ENCODE measurements at places on chromosomes 7 and 10.
A peak's percentile ranks its signal among the peaks of the same experiment; 100 is the strongest.

DNA sequence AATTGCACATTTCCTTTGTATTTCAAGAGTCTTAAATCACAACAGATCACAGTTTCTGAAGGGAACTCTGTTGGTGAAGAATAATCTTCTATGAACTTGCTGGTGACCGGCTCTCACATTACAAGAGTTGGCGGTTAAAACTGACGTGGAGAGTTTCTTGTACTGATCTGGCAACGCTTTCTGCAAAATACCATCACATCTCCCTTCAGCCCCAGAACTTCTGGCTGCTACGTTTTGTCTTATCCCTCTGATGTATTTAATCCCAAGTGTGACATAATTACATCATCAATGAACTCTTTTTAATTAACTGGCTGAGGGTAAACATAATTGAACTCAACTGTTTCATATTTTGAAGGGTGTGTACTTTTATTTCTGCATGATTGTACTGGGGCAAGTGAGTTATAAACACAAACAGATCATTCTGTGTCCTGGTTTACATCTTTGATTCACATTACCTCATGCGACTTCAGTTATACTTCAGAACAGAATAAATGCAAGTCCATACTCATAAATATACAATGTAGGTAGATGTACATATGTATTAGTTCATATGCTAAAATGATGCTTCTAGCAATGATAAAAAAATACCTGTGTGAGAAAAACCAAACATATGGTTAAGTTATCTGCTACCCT, 105.1 kb upstream of the NPVF start:
- DNase-seq: no peak

- no peak for DNase-seq
Observed at GRCh38 chr10:72981882-72982529, 27.4 kb upstream of the PLA2G12B start.

GRCh38 chr10:70358446-70358845, 24.0 kb downstream of the LRRC20 start:
- no peak for DNase-seq

DNA sequence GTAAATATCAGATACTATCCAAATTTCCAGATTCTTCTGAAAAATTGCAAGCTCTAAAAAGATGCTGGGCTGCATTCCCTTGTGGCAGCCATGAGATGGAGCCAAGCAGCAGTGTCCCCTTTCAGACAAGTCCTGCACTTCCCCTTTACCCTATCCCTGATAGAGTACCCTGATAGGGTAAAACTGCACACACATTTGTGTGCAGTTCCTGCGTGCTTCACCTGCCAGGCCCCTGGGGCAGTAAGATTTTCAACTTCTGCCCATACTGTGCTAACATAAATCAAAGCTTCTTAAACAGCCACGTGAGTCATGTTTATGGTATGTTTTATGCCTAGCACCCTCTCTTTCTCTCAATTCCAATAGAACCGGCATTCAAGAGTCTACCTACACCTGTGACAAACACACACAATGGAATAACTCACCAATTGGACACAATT, 52.2 kb downstream of the IFIT5 start:
- DNase-seq: no peak

- no peak for DNase-seq
Observed at GRCh38 chr7:84013616-84014240, 180.9 kb downstream of the SEMA3A start.

GRCh38 chr7:77791336-77791735, 6.9 kb downstream of the TMEM60 start:
- no peak for DNase-seq

DNA sequence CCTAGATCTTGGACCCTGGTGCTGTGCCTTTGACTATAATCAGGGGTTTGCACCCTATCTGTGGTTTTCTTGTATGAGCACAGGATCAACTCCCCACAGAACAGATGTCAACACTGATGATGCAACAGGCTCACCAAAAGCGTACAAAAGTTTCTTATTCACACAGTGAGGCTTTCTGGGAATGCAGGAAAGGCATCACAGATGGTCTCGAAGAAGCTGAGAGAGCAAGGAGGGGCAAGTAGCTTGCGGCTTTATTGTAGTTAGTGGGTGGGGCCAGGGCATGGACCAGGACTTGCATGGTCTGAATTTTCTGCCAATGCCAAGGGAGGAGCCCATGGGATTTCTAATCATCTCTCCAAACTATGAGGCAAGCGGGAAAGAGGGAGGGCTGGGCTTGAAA, 46.2 kb downstream of the SEC61G start:
- DNase-seq: no peak

DNA sequence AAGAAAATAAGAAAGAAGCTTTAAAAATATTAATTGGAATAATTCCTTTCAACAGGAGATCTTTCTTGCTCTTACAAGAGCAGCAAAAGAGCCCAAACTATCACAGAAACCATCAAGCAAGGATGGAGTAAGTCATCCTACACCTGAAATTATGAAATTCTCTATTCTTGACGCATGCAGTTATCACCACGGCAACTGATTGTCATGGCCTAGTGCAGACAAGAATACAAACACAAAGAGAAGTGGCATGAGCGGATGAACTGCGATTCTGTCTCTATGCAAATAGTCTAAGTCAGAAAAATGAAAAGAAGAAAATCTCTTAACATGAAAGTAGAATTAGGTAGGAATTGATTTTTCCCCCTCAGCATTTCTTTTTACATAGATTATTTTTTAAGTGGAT, 54.8 kb upstream of the SLC35B4 start:
- no peak for DNase-seq

DNA sequence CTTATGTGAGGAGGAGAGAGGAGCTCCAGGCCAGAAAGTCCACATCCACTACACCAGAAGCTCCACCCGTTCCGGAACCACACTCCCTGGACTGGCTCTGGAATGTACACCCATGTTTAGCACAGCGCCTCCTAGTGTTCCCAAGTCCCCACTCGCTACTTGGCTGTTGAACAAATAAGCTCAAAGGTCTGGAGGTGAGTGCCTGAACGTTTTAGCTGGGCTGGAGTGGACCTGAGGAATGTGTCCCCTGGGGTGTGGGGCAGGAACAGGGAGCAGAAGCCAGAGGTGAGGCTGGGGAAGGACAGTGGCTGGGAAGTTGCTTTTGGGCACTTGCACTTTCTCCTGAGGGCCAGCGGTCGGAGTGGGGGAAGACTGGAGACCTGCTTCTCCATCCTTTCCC, 164.1 kb upstream of the CDCA7L start:
- no peak for DNase-seq

DNA sequence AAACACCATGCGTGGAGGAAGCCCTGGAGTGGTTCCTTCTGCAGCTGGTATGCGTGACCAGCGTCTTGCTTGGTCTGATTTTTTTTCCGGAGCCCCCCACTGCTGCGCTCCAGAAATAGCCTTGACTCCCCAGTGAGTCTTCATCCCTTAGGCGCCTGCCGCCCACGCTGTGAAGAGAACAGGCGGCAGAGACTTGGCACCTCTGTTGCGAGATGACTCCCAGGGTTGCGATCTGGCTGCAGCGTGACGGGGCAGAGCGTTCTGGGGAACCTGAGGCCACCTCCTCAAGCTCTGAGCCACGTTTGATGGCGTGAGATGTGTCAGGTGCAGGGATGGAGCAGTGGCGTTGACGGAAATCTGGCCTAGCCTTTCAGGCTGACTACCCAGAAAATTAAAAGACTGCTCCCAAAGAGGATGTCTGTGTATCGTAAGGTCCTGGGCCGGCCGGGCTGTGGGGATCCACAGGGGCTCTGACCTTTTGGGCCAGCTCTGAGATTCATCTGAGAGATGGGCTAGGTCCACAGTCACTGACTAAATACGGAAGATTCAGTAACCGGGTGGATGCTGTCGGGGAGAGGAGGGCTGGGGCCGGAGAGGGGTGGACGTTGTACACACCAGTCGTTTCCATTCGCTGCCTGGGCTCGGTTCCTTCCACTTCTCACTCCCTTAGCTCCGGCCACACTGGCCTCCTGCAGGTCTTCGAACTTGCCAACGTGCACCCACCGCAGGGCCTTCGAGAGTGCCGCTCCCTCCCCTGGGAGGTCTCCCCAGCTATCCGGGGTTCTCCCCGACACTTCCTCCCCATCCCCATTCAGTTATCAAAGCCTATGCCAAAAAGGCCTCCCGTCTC, 33.8 kb downstream of the PFKFB3 start:
- DNase-seq: no peak

- no peak for DNase-seq
Observed at GRCh38 chr7:340200-340937, 50.4 kb downstream of the FOXL3 start.

DNA sequence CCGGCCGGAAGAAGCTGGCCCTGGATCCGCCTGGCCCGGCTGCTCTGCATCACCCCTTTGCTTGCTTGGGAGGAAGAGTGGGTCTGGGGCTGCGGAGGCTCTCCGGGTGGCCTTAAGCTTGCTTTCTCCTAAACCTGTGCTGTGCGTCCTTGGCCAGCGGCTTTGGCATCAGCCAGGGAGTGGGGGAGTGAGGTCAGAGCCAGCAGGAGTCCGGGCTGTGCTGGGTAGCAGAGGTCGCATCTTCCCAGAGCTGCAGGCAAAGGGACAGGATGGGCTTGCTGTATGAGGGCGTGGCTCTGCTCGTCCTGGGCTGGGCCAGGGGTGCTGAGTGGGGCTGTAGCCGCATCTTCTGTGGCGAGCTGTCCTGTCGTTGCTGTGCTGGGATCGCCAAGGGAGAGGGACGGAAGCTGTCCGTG, 21.1 kb downstream of the BNIP3 start:
- no peak for DNase-seq

DNA sequence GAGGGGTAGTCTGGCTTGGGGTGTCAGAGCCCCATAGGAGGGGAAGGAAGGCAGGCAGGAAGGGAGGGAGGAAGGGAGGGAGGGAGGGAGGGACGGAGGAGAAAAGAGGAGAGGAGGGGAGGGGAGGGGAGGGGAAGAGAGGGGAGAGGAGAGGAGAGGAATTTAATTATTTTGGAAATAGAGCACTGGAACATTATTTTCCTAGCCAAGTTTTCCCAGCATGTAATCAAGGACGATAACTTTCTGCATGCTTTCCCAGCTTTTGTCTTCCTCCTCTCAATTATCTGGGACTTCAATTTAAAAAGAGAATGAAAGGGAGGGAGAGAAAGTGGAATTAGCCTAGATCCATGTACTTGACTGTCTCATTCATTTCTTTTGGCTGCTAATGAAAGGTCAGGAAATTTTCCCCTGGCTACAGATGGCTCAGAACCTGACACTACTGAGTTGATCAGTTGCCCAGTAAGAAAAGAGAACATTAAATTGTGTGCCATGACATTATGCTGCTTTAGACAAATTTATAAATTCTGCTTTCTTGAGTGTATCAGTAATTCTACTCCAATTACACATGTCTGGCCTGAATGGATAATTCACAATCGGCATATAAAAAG, 148.8 kb downstream of the LRRC4 start:
- DNase-seq: no peak

DNA sequence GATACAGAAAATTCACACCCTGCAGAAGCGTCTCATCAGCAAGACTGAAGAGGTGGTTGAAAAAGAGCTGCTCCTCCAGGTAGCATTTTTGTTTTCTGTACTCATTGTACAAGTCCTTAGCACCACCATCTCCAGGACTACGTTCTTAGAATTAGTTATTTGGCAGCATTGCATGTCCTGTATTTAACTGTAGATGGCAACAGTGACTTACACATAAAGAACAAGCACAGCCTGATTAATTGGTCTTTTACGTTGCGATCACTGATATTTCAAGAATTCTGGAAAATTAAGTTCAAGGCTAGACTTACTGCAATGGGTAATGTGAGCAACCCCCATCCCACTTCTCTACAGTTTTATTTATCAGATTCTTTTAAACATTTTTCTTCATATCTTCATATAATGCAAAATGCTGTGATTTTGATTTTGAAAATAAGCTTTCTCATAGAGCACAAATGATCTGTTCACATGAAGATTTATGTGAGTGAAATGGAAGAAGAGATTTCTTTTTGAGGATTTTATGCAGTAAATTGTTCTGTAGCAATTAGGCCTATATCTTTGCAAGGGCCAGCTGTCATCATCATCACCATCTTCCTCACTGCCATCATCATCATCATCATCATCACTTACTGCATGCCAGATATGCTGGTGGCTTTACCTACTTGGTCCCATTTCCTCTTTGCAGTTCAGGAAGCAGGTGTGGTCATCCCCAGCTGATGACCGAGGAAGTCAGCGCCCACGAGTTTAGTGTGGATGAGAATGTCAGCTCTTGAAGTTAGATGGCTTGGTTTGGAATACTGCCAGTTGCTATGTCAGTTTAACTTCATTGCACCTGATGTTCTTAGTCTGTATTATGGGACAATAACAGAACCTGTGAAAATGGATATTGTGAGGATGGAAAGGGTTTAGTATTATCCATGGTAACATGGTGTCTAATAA, 53.4 kb downstream of the CFAP58 start:
- DNase-seq: no peak

- no peak for DNase-seq
Observed at GRCh38 chr7:5457245-5457735, 33.7 kb upstream of the TNRC18 start.

- DNase-seq: peak; percentile 47
Observed at GRCh38 chr7:5139998-5140397, 50.0 kb upstream of the WIPI2 start.

GRCh38 chr7:113392421-113392820, 274.1 kb upstream of the SMIM30 start:
- DNase-seq: no peak

DNA sequence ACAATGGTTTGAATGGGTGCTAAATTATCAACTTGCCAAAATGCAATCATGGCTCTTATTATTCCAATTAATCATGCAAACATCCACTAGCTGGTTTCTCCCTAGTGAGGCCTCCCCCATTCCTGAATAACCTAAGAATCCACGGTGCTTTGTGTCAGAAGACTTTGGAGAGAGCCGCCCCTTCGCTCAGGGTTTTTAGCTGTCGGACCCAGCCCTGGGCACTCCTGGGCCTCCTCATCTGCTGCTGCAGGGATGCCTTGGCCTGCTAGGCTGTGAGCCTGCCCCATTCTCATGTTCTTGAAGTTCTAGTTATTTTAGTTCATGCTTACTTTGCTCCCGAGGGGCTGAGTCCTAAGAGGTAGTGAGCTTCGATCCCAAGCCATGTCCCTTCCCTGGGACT, 34.1 kb upstream of the SFRP5 start:
- no peak for DNase-seq

GRCh38 chr7:39741942-39742623, 118.7 kb downstream of the RALA start:
- peak; percentile 33 for DNase-seq

DNA sequence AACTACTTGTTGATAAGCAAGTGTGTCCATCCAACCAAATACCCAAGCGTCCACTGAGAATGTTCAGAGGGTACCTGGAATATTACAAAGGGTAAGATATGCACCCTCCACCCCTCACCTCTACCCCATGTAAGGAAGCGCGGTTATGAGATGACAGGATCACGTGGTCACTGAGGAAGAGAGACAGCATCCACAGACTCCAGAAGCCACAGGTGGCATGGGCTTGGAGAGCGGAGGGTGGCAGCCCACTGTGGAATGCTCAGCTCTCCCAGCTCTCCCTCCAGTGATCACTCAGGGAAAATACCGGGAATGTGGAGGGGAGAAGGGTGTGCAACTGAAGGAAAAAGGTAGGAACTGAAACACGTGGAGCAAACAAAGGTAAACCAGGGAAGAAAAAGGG, 25.7 kb downstream of the SFMBT2 start:
- no peak for DNase-seq
